ENCODE measurements at places on chromosomes 11 and 22.

GRCh38 chr22:31734512-31734911 is 15.4 kb downstream of the PRR14L start:
- DNase-seq = no peak

DNA sequence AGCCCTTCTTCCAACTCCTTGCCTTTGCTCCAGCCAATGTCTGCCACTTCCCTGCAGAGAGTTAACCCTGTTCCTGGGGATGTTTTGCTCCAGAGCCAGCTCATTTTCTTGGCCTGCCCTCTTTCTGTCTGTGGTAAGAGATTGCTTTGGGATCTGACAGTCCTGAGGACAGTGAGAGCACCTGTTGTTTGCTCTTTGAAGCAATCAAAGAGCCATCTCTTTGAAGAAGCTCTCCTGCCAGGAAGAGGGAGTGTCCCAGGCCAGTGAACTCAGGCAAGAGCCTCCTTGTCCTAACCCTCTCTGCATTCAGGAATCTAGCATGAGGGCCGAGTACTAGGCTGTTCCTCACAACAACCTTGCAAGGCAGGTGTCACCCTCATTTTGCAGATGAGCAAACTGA is 42.2 kb downstream of the TRAF6 start:
- no peak for DNase-seq

DNA sequence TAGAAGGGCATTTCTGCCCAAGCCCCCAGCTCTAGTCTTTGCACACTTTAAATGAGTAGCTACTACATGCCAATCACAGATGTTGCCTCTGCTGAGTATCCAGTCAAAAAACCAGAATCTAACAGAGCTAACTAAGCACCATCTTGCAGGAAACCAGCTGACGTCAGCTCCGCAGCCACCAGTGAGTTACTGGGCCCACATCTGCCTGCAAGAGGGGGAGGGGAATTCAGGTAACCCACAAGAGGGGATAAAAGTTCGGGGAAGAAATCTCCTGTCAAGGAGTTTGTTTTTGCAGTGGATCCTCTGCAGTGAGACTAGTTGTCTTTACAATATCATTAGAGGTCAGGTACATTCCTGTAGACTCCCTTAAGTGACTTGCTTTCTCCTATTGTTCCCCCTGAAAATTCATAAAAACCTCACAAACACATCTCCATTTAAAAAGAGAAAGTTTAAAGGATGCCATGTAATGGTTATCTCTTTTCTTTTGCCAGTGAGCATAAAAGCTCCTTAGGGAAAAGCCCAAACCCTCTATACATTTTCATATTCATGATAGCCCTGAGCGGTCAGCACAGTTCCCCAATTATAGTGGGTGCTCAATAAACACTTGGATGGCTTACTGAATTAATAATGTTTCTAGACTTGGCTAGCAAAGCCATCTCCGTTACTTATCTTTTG is 9.3 kb downstream of the CD44 start:
- no peak for DNase-seq

DNA sequence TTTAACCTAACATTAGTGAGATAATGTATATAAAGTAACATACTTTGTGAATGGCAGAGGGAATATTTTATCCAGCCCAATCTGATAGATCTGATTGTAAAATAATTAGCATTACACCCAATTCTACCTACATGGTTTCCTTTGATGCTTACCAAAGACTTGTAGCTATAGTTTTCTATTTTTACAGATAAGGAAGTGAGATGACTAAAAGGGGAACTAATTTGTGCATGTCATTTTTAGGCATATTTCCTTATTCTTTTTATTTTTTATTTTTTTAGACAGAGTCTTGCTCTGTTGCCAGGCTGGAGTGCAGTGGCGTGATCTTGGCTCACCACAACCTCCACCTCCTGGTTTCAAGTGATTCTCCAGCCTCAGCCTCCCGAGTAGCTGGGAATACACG is 793.7 kb upstream of the LRRC4C start:
- no peak for DNase-seq

DNA sequence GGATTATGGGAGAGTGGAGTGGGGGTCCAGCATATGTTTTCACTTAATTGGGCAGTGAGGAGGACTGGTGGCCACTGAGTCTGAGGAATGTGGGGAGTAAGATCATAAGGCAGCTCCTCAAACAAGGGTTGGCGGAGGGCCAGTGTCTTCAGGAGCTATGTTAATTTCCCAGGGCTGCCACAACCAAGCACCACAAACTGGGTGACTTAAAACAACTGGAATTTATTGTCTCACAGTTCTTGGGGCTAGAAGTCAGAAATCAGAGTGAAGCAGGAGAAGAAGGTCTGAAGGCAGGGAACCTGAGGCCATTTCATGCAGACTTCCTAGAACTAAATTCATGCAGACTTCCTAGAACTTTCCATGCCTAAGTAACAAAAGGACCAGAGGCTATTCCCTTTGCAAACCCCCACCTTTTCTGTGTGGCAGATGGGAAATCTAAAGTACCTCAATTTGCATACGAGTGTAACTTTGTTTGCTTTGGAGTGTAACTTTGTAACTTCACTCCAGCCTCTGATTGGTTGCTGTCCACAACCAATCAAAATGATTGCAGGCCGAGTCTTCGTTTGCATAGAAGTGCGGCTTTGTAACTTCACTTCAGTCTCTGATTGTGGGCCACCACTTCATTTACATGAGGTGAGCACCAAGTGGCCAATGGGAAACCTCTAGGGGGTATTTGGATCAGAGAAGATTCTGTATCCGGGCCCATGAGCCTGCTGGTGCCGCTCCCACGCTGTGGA is 50.5 kb upstream of the ZBED5 start:
- no peak for DNase-seq

GRCh38 chr11:1437500-1437899 is 47.8 kb downstream of the BRSK2 start:
- DNase-seq = no peak

DNA sequence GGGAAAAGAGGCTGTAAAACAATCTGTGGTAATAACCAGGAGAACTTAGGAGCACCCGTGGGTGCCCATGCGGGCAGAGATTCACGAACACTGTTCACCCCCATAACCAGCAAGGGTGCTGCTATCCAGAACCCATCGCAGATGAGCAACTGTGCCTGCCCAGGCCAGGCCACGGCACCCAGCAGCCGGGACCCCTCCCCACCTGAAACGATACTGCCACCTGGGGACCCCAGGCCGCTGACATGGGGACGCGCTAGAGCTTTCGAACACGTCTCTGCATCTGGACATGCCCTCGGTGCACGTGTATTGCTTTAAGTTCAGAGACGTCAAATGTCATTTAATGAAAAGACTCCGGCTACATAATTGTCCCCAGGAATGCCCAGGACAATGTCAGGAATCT is 14.3 kb upstream of the MUC2 start:
- DNase-seq = no peak

DNA sequence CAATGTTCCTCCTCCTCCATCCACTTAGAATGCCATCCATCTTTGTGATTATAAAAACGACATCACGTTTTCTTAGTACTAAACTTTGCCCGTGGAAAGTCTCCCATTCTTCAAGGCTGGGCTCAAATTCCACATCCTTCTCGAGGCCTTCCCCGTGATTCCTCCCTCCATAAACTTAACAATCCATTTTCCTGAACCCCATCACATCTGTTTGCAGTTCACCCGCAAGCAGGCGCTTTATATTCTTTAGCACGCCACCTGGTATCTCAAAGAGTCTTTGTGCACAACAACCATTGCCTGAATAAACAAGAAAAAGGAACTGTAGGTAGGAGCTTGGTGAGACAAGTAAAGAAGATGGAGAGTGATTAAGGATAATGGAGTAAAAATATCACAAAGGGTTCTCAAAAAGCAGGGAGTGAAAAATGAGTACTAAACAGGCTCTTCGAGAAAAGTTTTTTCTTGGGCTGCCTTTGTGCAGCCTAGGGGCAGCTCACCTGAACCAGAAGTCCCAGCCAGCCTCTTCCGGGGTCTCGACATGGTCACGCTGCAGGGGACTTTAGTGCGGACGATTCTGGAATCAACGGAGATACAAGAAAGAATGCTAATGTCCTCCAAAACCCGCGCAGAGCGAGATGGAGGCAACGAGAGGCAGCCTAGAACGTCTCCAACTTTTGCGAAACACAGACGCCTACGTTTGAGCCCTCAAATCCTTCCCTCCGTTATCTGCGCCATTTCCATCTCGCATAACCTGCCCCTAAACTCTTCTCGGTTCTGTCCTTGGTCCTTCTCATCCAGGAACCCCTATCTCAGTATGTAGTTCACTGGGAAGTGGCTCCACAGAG is 585 bp downstream of the THYN1 start:
- DNase-seq = no peak

- no peak for DNase-seq
These were observed 97.0 kb downstream of the TP53I11 start for GRCh38 chr11:44853666-44854065.

- DNase-seq = no peak
These were observed 14.9 kb upstream of the OR51S1 start for GRCh38 chr11:4863876-4864275.

DNA sequence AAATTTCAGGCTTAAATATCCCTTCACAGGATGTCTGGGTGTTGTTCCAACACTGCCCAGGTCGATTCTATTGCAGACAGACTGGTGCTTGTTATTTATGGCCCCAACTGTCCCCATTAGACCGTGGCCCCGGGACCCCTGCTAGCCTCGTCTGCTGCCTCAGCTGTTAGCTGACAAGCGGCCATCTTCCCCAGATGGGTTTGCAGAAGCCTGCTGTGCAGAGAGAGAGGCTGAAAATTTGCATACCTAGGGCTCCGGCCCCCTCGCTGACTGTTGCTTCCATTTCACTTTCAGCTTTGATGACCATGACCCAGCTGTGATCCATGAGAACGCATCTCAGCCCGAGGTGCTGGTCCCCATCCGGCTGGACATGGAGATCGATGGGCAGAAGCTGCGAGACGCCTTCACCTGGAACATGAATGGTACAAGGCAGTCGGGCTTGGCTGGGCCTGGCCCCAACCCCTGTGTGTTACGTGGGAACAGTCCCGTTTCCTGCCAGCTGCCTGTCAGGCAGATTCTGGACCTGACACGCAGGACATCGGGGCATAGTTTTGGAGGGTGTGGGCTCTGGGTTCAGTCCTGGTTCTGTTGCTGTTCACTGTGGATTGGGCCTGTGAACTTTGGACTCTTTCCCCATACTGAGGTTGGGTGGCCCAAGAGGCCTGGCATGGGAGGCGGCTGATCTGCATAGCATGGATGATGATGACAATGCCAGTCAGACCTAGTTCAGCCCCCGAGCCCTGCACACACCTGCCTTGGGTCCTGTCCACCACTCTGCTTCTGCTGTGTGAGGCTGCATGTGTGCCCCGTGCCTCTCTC is 16.4 kb downstream of the SMARCB1 start:
- no peak for DNase-seq

DNA sequence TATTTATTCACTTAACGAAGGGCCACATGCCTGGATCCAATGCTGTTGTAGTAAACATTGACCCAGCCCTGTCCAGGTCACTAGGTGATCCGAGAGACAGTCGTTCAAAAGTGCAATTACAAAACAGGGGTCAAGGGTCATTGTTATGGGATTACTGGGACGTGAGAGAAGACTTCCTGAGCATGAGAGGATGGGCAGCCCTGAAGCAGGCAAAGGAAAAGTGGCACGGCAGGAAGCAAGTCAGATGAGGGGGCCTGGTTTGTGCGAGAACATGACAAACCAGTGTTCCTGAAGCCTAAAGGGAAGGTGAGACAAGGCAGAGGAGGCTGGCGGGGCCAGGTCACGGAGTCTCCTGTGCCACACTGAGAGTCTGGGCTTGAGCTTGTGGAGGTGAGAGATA is 15.8 kb upstream of the MMP20 start:
- DNase-seq = no peak

DNA sequence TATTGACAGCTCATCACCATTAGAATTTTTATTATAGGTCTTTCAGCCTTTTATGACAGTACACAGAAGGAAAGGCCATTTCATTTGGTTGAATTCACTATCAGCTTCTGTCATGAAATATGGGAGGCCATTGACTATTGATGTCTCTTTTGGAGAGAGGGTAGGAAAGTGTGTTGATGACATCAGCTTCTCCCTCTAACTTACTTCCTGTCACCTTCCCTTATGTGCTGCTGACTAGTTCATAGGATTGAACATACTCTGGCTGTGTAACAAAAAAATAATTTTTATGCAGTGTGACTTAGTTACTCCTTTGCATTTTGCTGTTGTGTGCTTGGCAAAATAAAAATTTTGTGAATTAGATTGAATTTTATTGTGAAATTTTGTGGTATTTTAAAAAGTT is 769.2 kb downstream of the METTL15 start:
- no peak for DNase-seq

DNA sequence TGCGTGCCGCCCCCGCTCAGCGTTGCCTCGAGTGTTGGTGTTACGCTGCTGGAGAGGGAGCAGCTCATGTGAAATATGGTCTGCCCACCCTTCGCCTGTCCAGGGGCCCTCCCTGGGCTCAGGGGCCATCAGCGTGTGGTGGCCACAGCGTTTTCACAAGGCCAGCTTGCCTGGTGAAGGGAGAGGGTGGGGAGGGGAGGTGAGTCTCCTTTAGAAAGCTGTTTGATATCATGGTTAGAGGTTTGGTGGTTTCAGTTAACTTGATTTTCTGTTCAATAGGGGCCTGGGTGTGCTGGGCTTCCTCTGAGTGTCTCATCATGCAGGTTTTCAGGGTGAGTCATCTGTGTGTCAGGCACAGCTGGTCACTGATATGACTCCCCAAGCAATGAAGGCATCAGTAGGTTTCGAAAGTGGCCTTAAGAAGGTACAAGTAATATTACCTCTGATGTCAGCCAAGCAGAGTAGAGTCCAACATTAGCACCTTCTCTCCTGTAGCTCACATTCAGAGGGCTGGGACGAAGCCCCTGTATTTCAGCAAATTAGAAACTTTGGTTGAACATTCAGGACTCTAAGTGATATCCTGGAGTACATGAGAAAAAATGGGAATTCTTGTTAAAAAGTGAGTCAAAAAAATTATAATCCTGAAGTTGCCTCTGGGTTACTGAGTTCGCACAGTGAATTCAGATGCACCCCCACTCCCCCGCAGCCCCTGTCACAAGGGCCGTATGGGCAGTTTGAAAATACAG is 172.5 kb downstream of the TBC1D22A start:
- no peak for DNase-seq

DNA sequence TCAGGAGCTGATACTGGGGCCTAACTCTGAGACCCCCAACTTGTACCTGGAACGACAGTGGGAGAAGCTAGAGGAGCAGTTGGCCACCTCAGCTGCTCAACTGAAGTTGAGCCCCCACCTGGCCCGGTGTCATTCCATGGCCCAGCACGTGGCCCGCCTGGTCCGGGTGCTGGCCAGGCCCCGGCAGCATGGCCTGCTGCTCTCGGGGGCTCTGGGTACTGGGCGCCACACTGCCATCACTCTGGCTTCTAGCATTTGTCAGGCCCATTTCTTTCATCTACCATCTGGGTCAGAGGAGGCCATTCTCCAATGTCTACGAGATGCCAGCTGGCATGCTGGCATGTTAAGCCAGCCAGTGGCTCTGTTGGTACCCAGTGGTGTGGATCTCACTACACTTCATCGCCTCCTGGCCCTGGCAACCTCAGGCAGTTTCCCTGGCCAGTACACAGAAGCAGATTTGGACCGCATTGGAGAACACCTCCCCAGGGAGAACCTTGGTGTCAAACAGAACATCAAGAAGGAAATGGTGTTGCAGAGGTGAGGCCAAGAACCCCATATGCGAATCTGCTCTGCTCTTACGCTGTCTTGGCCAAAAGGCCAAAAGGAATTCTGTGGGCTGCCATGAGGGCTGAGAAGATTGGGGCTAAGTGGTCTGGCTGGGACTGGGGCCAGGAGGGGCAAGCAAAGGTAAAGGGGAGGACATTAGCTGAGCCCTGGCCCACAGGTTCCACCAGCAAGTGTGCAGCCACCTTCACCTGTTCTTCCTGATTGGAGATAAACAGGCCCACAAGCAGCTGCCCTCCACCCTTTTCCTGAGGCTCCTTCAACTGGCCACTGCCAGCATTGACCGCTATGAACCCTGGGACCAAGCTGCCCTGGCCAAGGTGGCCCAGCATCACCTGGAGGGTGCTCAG is 45.4 kb downstream of the RRP8 start:
- no peak for DNase-seq

Measured in NCI-H1436 treated with DMSO at 0.1 percent for 48 hours (cell line).